ENCODE measurements at places on chromosomes 5 and 9.

DNA sequence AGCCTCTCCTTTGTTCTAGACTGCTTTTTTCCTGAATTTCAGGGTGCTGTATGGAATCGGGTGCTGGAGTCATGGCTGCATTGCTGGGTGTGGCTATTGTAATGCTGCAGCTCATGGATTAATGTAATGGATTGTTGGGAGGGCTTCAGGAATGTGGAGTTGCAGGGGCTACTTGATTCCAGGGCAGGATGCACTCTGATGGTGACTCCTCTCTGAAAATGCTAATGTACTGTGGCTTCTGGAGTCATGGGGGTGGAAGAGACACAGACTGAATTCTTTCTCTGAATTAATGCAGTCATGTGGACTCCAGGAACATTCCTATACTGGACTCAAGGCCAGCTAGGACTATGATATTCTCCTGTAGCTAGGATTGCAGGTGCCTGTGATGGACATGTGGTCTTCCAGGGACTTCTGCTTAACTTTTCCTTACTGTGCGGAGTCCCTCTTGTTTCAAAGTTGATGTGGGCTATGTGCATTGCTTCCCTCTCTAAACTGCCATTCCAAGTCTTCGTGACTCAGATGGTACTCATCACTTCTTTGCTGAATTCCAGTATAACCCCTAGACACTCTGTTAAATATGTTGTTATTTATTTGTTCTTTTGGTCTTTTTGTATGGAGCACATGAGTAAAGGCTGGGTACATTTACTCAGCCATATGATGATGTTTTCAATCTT, 396.2 kb downstream of the KCTD16 start:
- no peak for DNase-seq

GRCh38 chr5:135743705-135744411, 90.6 kb upstream of the SLC25A48 start:
- DNase-seq = no peak

DNA sequence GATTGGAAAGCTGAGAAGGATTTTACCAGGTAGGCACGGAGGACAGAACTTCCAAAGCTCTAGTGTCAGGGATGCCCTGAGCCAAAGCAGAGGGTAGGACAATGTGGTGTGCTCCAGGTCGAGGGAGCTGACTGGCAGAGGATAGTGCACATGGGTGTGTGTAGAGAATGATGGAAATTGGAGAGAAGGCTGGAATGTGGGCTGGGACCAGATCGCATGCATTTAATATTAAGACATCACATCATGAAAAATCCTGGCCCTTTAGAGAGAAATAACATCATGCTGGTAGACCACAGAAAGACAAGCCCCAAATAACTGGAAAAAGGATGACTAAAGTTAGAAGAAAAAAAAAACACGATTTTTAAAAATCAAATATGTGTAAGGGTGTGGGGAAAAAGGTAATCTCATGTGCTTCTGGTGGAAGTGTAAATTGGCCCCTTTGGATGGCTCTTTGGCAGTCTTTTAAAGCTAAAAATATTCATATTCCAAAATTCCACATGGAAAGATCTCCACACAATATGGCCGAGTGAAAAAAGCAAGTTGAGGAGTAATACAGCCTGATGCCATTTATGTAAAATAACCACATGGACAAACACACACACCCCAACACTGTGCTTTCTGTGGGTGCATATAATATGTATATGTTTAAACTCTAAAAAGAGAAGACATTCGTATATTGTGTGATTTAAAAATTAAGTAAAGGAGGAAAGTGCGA, 67.0 kb upstream of the TGFBR1 start:
- no peak for DNase-seq

- DNase-seq = no peak
These were observed 43.2 kb downstream of the BARX1 start for GRCh38 chr9:93911801-93912554.

- no peak for DNase-seq
These were observed 94.4 kb upstream of the BASP1 start for GRCh38 chr5:17123010-17123409.

Data from CD4-positive, alpha-beta T cell treated with Interleukin-6 at 100 ng/mL for 8 hours (primary cell).